ENCODE measurements at places on chromosomes 1 and 21.

DNA sequence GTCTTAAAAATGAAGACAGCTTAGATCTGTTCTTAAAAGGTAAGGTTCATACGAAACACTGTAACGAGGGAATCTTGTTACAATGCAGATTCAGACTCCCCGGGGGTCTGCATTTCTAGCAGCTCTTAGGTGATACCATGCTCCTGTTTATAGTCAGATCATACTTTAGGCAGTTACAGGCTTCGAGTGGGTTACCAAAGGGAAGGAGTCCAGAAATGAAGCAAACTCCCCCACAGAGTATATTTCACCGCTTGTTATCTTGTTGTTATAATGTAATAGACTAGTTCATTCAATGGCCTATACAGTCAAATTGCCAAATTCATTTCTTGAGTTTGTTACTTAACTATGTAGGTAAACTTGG lies 601.1 kb downstream of the USP25 start:
- no peak for DNase-seq

GRCh38 chr1:42730002-42730401 lies 10.0 kb downstream of the CLDN19 start:
- DNase-seq: no peak

- DNase-seq: no peak
These were observed 345.5 kb downstream of the NTNG1 start for GRCh38 chr1:107486349-107486748.

GRCh38 chr1:197738927-197739326 lies 36.4 kb downstream of the DENND1B start:
- DNase-seq: no peak

DNA sequence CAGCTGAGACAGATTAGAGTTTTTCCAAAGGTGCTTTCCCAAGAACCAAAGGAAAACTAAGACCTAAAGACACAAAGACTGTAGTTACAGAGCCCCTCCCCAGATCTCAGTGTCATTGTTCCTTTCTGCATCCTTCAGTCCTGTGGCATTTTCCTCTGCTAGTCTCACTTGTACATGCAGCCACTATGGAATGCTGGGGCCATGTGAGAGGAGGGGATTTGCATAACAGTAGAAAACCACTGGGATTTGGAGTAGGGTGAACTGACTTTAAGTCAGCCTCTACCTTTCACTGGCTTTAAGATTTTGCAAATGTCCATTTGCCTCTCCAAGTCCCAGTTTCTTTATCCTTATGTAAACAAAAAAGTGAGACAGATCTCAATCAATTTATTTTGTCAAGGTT lies 119.4 kb upstream of the F3 start:
- DNase-seq: no peak

DNA sequence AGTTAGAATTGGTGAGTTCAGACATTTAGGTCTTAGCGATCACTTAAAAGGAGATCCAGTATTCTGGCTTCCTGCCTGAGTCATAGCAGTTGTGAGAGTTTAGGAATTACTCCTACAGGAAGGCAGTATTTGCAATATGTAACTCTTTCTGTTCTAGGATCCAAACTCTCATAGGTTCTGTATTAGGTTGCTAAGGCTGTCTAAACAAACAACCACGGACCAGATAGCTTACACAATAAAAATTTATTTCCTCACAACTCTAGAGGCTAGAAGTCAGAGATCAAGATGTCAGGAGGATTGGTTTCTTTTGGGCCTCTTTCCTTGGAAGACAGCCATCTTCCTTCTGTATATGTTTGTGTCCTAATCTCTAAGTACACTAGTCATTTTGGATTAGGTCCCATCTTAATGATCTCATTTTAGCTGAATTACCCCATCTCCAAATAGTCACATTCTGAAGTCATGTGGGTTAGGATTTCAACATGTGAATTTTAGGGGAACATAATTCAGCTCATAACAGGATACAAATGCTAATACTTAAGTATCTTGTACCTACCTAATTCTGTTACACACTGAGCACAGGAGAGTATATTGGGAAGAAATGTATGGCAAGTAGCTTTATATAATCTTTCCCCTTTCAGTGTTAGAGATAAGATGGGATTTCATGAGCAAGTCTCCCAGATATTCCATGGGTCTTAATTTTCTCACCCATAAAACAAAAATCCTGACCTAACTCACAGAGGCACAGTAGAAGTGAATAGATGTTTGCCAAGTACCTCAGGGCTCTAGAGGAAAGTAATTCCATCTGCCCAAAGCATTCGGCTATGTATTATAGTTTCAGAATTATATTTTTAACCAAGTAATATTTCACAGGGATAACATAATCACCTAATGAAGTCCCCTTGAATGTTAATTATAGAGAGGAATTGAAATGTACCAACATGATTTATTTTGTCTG lies 144.4 kb downstream of the PTBP2 start:
- DNase-seq: no peak

DNA sequence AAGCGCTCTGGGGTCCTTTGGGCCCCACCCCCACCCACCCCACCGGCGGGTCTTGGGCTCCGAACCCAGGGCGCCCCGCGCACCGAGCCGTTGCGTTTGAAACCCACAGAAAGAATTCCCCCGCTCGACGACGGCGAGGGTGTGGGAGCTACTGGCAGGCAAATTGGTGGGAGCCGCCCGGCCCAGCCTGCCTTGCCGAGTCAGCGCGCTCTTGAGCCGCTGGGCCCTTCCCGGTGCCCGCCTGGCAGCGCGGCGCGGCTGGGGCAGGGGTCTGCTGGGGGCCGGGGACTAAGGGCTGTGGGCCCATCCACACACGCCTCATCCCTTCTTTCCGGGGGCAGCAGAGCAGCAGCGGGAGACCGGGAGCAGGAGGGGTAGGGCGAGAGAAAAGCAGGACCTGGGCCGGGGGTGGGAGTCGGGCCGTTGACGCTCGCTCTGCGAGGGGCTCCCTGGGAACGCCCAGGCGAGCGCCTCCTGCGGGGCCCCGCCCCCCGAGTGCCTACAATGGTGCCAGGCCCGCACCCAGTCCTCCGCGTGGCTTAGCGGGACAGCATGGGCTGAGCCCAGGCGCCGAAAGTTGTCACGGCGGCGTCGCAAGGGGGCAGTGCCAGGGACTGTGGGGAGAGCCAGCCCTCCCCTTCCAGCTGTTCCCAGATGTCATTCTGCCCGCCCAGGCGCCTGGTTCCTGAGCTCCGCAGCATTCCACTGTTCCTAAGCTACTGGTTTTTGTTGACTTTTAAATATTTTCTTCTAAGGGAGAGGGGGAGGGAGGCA lies at the start of gene C1orf94:
TSS of gene C1orf94 (plus strand) at position 78 of the 774 bp plus-strand sequence. CDS start 883 bp downstream, outside the sequence.
- no peak for DNase-seq
